NCI-H1930 (cell line): ENCODE measurements at places on chromosomes 5 and 9.

GRCh38 chr9:122695696-122696095 is 20.8 kb downstream of the OR1L3 start:
- no peak for DNase-seq

DNA sequence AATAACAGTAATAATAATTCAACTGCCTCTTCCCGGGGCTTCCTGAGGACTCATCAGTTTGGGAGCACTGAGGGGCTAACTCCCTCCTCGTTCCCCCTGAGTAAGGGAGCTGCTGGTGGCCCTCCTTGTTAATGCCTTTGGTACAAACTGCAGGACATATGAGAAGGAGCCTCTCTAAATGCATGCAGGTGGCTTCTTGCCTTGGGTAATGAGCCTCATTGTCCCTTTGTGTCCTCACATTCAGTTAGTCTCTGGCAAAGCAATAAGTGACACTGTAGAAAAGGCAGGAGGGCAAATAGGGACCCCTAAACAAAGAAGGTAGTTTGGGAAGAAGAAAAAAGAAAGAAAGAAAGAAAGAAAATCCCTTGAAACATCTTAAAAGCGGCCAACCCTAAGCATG is 95.4 kb upstream of the ERCC6L2 start:
- no peak for DNase-seq

GRCh38 chr5:6886866-6887265 is 173.6 kb downstream of the TENT4A start:
- DNase-seq = no peak

- no peak for DNase-seq
Observed at GRCh38 chr5:90861843-90862586, 303.4 kb downstream of the ADGRV1 start.

DNA sequence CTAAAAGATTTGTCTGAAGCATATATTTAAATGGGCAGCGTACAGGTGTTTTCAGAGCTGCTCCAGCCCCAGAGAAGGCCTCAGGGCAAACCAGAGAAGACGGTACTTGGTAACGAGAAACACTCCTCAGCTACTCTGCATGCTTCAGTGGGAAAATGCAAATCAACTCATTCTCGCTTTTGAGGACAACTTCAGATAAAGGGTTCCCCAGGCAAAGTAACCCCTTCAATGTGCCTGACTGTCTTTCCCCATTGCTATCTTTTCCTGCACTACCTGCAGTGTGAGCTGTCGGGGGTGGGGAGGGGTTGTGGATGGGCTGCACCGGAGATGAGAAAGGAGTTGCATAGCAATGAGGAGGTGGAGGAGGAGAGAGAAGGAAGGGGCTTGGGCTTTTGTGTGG is 339.7 kb upstream of the CLINT1 start:
- DNase-seq = no peak

GRCh38 chr5:159609359-159609758 is 279.1 kb upstream of the IL12B start:
- DNase-seq = no peak

DNA sequence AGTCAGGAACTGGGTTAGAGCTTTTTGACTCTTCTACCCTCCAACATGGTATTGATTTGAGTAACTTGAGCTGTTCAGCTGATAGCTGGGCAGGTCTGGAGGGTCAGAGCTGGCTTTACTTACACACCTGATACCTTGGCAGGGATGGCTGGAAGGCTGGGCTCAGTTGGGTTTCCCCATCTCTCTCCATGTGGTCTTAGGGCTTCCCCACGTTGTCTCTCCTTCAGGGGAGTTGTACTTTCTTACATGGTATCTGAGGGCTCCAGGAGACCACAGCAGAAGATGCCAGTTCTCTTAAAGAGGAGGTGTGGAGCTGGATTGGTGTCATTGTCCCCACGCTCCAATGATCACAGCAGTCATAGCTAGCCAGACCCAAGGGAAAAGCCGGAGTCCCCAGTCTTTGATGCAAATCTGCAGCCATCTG is 25.6 kb downstream of the ISOC1 start:
- no peak for DNase-seq

- no peak for DNase-seq
Observed at GRCh38 chr5:159971038-159971437, 37.9 kb upstream of the TTC1 start.

- DNase-seq = no peak
Observed at GRCh38 chr9:108687006-108687987, 168.5 kb downstream of the ACTL7B start.

- DNase-seq = no peak
Observed at GRCh38 chr5:73815631-73816030, 189.6 kb downstream of the ARHGEF28 start.

DNA sequence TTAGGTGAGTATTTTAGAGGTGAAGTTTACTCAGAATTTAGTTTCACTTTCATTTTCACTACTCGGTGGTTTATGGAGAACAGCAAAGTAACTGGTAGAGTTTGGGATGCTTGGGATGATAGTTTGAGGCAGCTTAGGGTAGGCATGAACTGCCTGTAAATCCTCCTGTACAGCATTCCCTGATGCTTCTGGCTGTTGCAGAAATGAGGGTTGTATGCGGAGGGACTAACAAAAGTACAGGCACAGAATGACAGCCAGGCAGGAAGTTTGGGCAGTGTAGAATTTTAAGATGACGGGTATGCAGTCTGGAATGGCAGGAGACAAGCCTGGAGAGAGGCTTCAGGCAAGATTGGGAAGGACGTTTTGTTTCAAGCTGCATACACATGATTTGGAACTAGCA is 48.0 kb upstream of the FAM120AOS start:
- DNase-seq = no peak

DNA sequence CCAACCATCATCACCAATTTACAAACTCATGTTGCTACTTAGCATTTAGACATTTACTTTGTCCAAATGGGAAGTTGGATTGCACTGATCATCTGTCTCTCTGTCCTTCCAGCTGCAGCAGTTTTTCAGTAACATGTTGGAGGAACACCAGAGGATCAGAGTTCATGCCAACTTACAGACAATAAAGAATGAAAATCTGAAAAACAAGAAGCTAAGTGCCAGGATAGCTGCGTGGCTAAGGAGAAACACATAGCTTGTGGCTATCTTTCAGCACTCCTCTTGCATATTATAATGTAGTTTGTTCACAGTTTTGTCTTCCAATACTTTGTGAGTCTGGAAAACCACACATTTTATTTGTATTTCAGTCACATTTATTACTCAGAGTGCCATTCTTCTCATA is 6.4 kb upstream of the ARL14EPL start:
- no peak for DNase-seq

DNA sequence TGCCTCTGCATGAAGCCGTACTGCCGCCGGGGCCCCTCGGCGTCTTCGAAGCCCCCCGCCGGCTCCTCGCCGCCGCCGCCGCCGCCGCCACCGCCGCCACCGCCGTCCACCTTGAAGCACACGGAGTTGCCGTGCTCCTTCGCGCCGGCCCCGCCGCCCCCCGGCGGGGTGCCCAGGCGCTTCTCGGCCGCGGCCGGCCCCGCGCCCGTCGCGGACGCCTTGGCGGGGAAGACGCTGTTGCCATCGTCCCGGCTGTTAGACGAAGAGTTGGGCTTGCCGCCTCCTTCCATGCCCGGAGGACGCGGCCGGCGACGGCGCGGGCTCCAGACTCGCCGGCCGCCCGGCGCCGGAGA is 400 bp downstream of the HCN1 start:
- DNase-seq = no peak

- DNase-seq = no peak
Observed at GRCh38 chr5:147223343-147223742, 11.5 kb upstream of the STK32A start.

DNA sequence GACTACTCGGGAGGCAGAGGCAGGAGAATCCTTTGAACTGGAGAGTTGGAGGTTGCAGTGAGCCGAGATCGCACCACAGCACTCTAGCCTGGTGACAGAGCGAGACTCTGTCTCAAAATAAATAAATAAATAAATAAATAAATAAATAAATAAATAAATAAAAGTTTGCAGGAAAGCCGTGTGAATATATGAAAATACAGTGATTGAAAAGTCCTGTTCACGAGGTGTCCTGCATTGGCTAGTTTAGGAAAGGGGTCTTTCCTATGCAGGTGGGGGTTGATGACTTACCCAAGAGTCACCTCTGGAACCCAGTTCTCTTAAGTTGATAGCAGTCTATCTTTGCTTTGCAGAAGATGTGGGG is 7.3 kb downstream of the TENT4A start:
- DNase-seq = no peak

- DNase-seq = no peak
Observed at GRCh38 chr5:94184870-94185269, 433.5 kb downstream of the KIAA0825 start.

GRCh38 chr5:95768731-95769130 is 37.6 kb downstream of the RHOBTB3 start:
- no peak for DNase-seq

DNA sequence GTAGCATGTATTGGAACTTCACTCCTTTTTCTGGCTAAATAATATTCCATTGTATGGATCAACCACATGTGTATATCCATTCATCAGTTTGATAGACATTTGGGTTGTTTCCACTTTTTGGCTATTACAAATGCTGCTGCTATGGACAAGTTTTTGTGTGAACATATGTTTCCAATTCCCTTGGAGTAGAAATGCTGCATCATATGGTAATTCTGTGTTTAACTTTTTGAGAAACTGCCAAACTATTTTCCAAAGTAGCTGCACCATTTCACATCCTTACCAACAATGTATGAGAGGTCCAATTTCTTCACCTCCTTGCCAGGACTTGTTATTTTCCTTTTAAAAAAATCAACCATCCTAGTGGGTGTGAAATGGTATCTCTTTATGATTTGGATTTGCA is 8.4 kb downstream of the FRRS1L start:
- DNase-seq = no peak

DNA sequence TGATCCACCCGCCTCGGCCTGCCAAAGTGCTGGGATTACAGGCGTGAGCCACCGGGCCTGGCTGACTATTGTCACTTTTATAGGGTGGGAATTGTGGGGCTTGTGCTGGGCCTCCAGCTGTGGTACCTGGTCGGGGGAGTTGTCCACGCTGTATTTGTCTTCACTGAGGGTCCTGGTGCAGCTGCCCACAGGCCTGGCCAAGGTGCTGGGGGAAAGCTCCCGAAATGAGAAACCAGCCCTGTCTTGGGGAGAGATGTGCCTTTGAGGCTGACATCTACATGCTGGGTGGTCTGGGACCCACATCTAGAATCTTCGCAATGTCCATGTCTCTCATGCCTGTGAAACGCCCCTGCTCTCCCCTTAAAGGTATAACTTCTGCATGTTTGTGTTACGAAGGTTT is 2.6 kb downstream of the EXOC3 start:
- DNase-seq = no peak

DNA sequence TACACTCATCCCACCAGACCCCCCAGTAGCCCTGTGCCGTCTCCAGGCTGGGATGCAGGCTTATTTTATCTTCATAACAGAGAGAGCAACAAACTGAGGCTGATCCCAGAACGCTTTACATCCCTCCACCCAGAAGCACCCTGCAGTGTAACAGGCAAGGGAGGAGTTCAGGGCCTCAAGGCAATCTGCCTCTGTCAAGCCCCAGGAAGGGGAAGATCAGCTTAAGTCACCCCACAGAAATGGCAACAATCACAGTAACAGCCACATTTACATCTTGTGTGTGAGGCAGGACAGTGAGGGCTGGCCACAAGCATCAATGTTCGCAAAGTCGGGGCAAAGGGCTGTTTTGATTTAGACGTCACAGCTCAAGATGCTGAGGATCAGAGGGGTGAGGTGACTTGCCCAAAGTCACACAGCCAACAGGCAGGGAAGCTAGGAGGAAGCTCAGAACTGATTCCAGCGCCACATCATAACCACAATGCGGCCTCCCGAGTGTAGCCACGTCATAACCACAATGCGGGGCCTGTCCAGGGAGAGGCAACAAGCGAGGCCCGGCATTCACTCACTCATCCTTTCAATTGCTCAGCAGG is 14.4 kb downstream of the STK10 start:
- DNase-seq = no peak

DNA sequence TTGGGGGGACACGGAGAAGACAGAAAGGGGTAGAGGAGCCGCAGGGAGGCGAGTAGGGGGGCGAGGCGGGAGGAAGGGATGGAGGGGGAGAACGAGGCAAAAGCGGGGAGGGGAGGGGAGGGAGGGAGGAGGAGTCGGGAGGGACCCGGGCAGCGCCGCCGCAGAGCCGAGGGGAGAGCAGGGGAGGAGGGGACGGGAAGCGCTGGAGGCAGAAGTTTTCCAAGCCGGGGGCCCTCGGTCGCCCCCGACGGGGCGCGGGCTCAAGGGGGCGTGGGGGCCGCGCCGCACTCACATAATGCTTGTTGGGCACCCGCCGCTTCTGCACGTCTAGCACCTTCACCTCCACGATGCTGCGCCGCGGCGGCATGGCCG is 353 bp downstream of the SH3PXD2B start:
- no peak for DNase-seq

- DNase-seq = no peak
Observed at GRCh38 chr9:31912636-31913035, 471.8 kb upstream of the ACO1 start.

DNA sequence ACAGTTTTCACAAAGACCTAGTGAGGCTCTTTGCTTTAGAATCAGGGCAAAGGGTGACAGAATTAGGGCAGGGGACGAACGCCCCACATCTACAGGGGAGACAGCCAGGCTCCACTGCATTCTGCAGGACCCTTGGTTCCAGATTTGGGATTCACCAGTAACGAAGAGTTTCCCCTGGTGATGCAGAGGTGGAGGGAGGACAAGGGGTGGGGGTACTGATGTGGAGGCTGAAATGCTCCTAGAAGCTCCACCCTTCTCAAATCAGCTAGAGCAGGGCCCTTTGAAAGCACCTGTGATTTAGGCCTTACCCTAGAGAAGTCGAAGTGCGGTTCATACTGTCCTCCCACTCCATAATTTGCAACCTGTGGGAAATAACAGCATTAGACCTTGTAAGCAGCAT is 29.1 kb downstream of the P4HA2 start:
- DNase-seq = no peak

- no peak for DNase-seq
Observed at GRCh38 chr5:134642931-134643530, 5.6 kb upstream of the SEC24A start.

DNA sequence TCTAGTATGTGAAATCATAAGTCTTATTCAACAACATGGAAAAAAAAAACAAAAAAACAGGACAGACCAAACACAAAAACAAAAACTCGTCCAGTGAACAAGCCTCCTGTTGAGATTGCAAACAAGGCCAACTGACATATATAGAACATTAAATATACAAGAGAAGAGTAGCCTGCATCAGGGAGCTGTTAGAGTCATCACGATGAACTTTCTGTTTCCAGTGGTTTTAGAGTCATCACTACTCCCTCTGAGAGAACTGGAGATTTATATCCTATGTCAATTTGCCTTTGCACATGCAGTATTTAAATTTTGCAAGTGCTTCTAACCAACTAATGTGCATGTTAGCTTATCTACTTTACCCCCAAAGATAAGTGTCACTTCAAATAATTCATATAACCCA is 9.9 kb downstream of the SNCAIP start:
- DNase-seq = no peak

DNA sequence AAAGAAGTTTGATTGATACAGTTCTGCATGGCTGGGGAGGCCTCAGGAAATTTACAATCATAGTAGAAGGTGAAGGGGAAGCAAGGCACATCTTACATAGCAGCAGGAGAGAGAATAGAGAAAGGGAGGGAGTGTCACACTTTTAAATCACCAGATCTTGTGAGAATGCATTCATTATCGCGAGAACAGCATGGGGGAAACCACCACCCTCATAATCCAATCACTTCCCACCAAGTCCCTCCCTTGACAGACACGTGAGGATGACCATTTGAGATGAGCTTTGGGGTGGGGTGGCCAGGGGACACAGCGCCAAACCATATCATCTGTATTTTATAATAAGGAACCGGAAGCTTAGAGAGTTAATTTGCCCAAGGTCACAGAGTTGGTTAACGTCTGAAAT is 13.7 kb upstream of the FOCAD start:
- no peak for DNase-seq
